CD4-positive, alpha-beta T cell treated with Interleukin-1 beta for 1 hour (primary cell): ENCODE measurements at places on chromosomes 12 and 14.

DNA sequence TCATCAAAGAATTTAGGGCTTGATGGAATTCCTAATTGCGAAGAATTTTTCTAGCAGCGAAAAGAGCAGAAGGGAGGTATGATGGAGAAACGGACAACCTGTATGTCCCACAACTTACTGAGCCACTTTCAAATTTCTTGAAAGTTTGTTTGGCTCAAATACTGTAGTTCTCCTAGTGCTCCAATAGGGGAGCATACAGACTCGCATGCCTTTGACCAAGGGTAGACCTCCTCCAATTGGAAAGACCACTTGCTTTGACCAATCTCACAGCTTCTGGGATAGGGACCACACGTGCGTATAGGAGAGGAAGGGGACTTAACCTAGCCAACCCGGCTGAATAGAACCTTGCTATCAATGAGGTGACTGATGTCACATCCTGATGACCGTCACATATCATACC is 28.6 kb downstream of the SLC35F4 start:
- DNase-seq = no peak

DNA sequence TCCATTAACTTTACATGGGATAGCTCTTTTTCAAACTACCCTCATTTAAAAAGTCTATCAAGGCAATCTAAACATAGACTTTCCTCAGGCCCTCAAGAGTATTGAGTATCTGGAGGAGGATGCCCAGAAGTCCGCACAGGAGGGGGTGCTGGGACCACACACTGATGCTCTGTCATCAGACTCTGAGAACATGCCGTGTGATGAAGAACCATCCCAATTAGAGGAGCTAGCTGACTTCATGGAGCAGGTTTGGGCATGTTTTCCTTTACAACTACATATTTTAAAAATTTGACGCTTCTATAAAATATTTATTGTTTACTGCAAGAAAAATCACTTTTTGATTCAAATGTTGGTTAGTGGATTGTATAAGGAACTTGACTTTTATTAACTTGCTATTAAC is 93.5 kb downstream of the EP400 start:
- DNase-seq = no peak

GRCh38 chr14:41899416-41899815 is 292.7 kb downstream of the LRFN5 start:
- no peak for DNase-seq

DNA sequence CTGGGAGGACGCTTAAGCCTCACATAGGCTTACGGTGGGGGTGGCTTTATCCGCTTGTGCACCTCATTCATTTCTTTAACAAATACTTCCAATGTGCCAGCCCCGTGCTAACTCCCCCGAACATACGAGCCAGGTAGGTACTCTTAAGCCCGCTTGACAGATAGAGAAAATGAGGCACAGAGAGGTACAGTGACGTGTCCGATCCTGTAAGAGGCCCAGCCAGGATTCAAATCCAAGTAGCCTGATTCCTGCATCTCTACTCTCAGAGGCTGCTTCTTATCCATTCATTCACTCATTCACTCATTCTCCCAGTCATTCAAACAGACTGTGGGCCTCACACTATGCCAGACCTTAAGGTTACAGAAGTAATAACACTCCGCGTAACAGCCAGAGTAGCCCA is 477 bp downstream of the OAS3 start:
- no peak for DNase-seq

DNA sequence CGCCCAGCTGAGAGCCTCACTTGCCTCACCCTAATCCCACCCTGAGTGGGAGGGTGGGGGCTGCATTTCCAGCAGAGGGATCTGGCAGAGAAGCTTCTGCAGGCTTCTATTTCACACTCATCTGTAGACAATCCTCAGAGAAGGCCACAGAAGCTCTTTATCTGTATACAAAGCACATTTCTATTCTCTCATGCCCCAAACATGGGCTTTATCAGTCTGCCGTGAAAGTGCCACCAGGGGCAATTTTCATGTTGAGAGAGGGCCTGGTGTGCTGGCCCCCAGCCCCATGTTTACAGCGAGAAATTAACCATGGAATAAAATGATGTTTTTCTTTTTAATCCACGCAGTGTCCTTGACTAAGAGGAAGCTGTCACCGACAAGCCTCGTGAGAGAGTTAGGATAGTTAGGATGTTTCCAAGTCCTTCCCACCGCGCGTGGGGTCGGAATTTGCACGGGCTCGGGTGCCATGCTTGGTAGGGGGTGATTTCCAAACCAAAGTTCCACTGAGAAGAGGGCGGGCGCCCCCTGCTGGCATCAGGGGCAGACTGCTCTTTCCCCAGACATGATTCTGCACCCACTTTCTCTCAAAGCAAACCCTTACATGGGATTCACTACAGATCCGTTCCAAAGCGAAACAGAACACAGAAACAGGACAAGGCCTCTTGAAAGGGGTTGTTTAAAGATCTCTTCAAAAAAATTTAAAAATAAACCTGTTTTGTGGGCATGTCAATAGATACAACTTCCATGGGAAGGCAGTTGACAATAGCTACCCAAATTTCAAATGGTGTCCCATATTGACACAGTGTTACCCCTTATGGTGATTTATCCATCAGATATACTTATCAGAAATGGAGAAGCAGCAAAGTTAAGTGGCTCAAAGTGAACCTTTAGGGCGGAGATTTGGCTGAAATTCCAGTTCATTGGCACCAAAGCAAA is 19.4 kb downstream of the BDKRB1 start:
- DNase-seq = peak; percentile 45

- no peak for DNase-seq
Measured at GRCh38 chr12:120720234-120720986, 5.2 kb upstream of the ACADS start.

GRCh38 chr14:92563359-92563758 is 49.8 kb downstream of the RIN3 start:
- no peak for DNase-seq

GRCh38 chr12:62210422-62210821 is 49.8 kb upstream of the USP15 start:
- peak; percentile 46 for DNase-seq

DNA sequence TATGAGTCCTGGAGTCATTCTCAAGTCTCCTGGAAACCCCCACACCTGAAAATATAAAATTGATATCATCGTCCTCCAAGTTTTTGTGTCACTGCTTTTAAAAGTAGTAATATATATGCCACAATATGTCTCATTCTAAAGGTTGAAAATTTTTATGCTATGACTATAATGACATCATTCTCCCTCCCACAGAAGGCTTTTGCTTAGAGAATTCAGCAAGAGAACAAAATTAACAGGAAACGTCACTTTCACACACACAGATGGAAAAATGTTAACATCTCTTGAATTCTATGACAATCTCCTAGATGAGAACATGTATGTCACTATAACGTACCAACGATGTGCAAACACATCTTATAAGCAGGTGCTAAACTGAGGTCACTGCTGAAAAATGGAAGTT is 498.3 kb downstream of the FOXG1 start:
- DNase-seq = no peak

GRCh38 chr14:25464078-25464477 is 414.1 kb upstream of the STXBP6 start:
- no peak for DNase-seq

DNA sequence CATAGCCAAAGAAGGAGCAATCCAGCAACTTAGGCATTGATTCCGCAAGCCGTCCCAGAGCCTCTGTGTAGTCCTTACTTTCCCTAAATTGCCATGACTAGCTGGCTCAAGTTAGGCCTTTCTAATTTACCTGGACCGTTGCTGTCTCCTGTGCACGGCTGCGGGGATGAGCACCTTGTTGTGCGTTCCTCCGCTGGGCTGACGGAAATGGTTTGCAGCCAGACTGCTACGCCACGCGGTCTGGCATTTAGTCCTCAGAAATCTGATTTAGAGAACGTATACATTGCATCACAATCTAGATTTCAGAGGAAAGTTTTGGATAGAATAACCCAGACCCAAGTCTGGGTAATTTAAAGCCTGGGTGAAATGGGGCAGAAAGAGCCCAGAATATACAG is 133.2 kb upstream of the ARHGAP5 start:
- DNase-seq = no peak

DNA sequence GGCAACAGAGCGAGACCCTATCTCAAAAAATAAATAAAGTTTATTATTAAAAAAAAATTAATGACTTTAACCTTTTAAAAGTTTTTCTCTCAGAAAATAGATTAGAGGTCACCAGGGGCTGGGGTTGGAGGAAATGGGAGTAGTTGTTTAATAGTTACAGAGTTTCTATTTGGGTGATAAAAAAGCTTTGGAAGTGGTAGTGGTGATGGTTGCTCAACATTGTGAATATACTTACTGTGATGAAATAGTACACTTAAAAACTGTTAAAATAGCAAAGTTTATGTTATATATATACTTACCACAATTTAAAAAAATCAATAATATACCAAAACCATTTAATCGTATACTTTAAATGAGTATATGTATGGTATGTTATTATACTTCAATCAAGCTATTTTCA is 59.6 kb downstream of the ARL6IP4 start:
- no peak for DNase-seq

- no peak for DNase-seq
Measured at GRCh38 chr14:31194661-31195060, 12.9 kb downstream of the HECTD1 start.

- no peak for DNase-seq
Measured at GRCh38 chr14:53501361-53502211, 348.5 kb upstream of the DDHD1 start.

DNA sequence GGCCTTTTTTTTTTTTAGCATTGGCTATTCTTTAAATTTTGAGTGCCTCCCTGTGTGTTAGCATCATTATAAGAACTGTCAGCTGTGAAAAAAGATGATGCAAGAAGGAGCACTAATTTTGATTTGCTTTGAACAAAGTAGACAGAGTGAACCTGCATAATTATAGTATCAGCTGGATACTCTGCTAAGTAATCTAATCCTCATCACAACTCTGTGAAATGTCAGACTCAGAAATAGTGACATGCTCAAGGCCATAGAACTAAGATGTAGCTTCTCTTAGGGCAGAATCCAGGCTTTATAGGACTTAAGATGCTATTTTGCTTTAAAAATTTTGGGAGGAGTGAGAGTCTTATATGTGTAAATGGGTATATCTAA is 31.9 kb downstream of the FBXO34 start:
- no peak for DNase-seq

DNA sequence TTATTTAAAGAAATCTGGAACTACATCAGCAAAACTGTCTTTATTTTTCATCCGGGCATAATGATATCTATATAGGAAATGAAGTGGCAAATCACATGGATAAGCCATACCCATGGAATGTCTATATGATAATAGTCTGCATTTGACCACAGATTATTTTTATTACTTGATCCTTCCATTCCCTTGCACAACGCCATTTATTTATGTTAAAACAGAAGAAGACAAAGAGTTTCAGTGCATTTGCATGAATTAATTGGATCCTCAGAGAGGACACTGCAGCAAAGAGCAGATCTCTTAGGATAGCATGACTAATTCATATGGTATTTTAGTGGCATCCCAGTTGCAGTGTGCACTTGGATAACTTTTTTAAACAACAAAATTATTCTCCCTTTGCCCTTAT is 345.0 kb downstream of the CCDC91 start:
- DNase-seq = no peak

DNA sequence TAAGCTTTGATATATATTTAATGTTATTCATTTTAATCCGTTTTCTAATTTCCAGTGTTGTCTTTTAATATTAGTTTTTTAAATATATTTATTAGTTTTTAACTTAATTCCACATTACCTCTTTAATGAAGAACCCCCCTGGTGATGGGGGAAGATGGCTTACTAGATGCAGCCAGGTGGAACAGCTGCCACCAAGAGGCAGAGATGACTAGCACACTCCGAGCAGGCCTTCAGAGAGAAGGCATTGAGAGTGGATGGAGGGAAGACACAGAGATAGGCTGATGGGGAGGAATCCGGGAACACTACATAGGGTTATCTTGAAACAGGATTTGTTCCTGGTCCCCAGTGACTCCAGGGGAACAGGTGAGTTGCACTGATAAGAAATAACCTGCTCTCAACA is 771.6 kb downstream of the LRFN5 start:
- no peak for DNase-seq

GRCh38 chr14:95189367-95190132 is 32.2 kb upstream of the DICER1 start:
- DNase-seq = no peak

DNA sequence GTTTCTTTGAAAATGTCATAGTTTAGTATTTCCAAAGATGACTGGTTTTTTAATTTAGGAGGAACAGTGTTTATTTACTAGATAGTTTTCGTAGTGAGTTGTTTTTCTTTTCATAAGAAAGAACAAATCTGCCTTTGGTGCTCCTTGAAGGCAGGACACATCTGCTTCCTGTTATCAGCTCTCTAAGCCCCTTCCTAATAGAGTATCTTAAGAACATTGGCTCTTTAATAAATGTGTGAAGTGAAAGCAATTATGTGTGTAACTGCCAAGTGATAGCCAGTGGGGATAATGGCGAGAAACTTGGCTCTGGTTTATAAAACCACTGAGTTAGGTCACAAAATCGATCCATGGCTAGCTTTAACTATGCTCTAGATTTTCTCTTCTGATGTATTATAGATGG is 23.5 kb upstream of the PPFIBP1 start:
- no peak for DNase-seq

- no peak for DNase-seq
Measured at GRCh38 chr12:32548691-32549281, 130.3 kb upstream of the DNM1L start.

DNA sequence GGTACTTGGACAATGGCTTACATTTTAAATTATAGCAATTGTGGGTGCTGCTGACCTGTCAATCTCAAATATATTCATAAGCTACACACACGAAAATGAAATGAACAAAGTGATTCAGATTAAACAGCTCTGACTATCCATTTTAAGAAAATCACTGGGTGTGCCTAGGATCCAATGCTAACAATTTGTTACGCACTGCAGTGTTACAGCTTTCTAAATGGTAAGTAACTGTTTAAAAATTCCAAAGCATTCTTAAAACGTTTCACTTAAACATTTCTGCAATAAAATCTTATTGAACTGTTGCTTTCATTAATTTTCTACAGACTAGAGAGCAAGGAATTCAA is 18.9 kb downstream of the LMO3 start:
- DNase-seq = no peak

DNA sequence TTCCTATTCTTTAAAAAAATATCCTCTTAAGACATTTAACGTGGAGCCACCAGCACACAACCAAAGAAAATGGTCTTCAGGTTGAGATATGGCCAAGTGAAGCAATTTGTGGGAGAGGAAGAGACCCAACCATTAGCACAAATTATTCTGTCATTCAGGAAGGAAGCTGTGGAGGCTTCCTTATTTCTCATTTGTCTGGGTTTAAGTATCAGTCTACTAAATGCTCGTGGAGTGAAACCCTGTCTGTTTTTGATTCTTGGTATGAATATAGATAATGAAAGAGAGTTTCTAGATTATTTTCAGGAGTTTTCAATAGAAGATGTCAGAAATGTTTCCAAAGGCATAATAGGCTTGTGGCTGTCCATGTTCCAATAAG is 125.1 kb downstream of the GPR65 start:
- no peak for DNase-seq
